ENCODE measurements at places on chromosomes 13 and 19. TPM values are rescaled to one million over a fixed set of nuclear protein-coding genes. Genes with fewer than 3 reads are reported as not detected.
A peak's percentile ranks its signal among the peaks of the same experiment; 100 is the strongest.

- no peak for DNase-seq
These were observed 142.7 kb downstream of the SUCLA2 start for GRCh38 chr13:47858042-47859025.

GRCh38 chr13:41496420-41497234 lies 39.3 kb downstream of the RGCC start:
- peak; percentile 82 for DNase-seq

- DNase-seq: no peak
These were observed 93.3 kb upstream of the ZNF536 start for GRCh38 chr19:30278882-30279254.

- no peak for DNase-seq
These were observed 518 bp downstream of the FLT3LG start for GRCh38 chr19:49474542-49474924.

DNA sequence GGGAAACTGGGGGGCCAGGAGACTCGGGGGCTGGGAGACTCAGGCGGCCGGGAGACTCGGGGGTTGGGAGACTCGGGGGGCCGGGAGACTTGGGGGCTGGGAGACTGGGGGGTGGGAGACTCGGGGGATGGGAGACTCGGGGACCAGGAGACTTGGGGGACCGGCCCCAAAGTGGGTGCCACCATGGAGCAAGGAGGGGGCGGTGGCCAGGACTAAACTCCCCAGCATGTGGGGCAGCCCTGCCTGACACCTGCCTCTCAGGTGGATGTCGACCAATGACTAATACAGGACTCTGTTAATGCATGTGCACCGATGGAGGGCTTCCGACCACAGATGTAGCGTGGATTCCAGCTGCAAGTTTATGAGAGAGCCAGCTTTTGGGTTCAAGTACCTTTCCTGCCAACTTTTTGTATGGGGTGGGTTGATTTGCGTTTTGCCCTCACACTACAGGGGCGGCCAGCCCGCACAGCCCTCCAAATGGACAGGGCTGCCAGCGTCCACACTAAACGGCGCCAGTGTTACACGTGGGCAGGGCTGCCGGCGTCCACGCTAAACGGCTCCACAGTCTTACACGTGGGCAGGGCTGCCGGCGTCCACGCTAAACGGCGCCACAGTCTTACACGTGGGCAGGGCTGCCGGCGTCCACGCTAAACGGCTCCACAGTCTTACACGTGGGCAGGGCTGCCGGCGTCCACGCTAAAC lies 62.2 kb downstream of the RASA3 start:
- DNase-seq: no peak

DNA sequence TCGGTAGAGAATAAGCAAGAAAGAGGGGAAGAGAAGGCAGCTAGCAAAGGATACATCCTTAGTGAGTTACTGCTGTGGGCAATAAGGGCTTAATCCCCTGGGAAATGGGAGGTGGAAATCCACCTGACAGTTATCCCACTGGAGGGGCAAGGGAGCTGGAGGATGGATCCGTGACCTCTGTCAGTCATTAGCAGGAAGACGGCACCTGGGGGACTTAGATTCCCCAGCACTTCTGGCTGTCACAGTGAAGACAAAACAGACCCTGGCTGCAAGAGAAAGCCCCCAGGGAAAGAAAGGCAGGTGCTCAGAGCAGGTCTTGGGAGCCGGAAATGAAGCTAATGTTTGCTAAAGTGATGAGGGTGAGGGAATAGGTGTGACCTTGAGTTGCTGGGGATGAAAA lies 70.4 kb upstream of the MRI1 start:
- DNase-seq: no peak

Gene DIRAS1
- 7.3 TPM for total RNA-seq

Gene ZNF628
- total RNA-seq: 3.1 TPM

Gene ZNF154
- total RNA-seq: 0.03 TPM

Gene ZNF486
- total RNA-seq: 0.27 TPM
